CD8-positive, alpha-beta memory T cell (primary cell): ENCODE measurements at places on chromosomes 13 and 19.

DNA sequence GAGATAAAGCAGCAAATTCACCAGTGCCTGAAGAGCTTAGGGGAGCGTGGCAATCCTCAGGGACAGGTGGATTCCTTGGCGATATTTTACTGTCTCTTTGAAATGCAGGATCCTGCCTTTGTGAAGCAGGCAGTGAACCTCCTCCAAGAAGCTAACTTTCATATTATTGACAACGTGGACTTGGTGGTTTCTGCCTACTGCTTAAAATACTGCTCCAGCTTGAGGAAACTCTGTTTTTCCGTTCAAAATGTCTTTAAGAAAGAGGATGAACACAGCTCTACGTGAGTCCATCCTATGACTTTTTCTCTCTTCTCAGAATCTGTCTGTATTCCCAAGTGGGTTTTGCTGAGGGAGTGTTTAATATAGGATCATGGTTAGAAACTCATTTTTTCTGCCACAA, 22.6 kb downstream of the NLRP4 start:
- DNase-seq: no peak

DNA sequence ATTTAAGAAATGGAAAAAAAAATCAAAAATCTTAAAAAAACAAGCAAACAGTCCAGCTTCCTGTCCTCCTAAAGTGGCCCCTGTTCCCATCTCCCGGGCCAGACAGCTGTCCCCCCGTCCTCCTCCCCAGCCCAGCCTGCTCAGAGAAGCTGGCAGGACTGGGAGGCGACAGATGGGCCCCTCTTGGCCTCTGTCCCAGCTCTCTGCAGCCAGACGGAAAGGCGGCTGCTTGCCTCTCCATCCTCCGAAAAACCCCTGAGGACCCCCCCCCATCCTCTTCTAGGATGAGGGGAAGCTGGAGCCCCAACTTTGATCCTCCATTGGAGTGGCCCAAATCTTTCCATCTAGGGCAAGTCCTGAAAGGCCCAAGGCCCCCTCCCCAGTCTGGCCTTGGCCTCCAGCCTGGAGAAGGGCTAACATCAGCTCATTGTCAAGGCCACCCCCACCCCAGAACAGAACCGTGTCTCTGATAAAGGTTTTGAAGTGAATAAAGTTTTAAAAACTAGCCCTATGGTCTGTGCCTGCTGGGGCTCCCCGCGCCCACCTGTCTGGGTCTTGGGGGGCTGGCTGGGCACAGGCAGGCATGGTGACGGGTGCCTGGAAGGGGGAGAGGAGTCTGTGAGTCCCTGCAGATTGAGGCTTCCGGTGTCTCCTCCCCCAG, 3.8 kb downstream of the GADD45GIP1 start:
- no peak for DNase-seq

GRCh38 chr19:49398001-49398615, 10.1 kb downstream of the KASH5 start:
- no peak for DNase-seq

- no peak for DNase-seq
These were observed 3.1 kb downstream of the ZNF383 start for GRCh38 chr19:37221136-37221535.

DNA sequence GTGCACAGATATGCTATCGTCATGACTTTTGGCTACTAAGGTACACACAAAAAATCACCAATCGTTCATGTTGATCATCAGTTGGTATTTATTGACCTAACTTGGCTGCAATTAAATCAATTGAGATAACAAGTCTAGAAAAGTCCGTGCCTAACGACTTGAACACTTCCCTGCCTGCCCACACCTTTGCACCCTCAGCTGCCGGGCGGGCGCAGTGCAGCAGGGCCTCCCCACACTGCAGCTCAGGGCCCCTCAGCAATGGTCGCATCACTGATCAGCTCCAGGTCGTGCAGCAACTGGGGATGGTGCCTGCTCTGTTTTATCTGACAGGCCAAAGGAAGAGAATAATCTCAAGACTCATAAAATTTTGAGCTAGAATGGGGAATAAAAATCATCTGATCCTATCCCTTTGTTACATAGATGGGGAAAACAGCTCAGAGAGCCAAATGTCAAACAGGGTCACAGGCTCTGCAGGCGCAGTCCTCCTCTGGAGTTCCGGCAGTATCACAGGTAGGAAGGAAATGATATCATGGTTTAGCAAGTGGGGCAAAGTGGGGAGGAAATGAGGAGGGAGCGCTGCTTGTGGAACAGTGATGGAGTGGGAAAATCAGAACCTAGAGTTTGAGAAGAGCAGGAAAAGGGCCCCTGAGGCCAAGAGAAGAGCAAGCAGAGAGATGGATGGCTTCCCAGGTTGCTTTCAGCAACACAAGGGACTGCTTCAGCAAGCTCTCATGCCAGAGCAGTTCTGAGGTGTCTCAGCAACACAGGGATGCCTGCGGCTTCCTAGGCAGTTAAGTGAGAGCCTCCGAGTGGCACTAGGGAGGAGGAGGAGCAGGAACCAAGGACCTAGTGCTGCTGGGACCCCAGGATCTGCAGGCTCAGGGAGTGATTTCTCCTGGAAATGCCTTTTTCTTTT, 57.5 kb downstream of the SLC7A1 start:
- DNase-seq: no peak

GRCh38 chr13:80180740-80181355, 160.1 kb downstream of the SPRY2 start:
- DNase-seq: no peak

DNA sequence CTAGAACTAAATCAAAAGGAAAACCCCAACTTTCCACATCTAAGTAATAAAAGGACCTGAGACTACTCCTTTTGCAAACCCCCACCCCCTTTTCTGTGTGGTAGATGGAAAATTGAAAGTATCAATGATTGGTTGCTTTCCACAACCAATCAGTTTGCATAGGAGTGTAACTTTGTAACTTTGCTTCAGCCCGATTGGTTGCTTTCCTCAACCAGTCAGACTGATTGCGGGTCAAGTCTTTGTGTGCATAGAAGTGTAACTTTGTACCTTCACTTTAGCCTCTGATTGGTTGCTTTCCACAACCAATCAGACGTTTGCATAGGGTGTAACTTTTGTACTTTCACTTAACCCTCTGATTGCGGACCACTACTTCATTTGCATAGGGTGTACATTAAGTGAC, 8.0 kb upstream of the B3GLCT start:
- DNase-seq: no peak

DNA sequence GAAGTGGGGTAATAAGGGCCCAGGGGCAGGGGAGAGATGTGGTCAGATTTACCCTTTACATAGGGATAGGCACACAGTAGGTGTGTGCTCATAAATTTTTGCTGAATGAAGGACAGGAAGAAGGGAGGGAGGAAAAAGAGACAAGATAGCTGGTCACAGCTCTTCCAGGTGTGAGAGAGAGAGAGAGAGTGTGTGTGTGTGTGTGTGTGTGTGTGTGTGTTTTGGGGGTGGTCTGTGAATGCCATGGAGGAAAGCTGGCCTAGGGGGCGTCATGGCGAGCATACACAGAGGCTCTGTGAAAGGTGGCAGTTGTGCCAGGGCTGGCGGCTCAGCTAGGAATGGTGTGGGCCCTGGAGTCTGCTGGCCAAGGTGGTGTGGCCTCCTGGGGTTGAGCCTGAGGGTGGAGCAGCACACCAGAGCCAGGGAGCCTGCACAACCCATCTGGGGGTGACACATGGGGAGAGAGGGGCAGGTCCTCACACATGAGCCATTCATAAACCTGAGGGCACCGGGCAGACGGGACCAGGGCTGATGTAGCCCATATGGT, 6.0 kb upstream of the PRX start:
- DNase-seq: no peak
